ENCODE measurements at places on chromosomes 7 and 10.
A peak's percentile ranks its signal among the peaks of the same experiment; 100 is the strongest.

GRCh38 chr7:68998136-68998535, 600.1 kb upstream of the AUTS2 start:
- DNase-seq: no peak

- DNase-seq: no peak
Measured at GRCh38 chr10:25530306-25530705, 355.5 kb downstream of the GPR158 start.

- no peak for DNase-seq
Measured at GRCh38 chr10:68543004-68543918, 15.9 kb upstream of the SLC25A16 start.

GRCh38 chr10:7305053-7305452, 105.8 kb downstream of the SFMBT2 start:
- DNase-seq: no peak

GRCh38 chr10:3689871-3690510, 95.0 kb downstream of the KLF6 start:
- DNase-seq: no peak

GRCh38 chr7:147276106-147276505, 1159.5 kb downstream of the CNTNAP2 start:
- DNase-seq: no peak

GRCh38 chr10:46012746-46013145, 17.7 kb downstream of the NCOA4 start:
- DNase-seq: no peak

DNA sequence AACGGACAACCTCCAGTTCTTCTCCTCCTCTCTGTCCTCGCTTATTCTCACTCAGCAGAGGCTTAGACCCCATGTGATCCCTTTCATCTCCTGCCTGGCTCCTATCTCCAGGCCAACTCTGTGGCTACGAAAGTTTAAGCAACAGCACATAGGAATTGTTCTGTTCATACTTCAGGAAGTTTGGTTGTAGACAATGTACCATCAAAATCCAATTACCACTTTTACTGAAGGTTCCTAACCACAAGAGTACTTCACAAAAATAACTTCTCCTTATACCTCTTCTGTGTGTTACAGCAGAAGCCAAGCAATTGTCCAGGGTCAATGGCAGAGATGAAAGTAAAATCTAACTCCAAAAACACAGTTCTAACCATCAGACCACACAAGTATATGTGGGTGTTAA, 80.0 kb downstream of the SLC25A13 start:
- DNase-seq: no peak

DNA sequence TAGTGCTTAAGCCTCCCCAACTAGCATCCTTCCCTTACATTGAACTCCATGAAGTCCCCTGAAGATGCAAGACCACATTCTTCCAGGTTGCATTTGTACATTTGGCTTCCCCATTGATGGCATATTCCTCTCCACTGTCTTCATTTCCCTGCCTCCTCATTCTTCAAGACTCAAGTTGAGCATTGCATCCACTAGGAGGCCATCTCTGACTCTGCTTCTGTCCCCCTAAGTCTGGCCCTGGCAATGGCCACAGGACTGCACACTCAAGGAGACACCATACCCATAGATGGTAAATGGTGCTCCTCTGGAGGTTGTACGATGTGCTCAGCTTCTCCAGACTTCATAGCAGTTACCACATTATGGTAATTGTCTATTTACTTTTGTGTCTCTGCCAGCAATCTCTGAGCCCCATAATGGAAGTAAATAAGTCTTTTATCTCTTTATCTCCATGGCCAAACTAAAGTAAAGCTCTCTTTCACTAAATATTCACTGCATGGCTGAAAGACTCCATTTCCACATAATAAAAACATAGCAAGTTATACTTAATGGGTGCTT, 112.6 kb downstream of the PTPRZ1 start:
- DNase-seq: no peak

DNA sequence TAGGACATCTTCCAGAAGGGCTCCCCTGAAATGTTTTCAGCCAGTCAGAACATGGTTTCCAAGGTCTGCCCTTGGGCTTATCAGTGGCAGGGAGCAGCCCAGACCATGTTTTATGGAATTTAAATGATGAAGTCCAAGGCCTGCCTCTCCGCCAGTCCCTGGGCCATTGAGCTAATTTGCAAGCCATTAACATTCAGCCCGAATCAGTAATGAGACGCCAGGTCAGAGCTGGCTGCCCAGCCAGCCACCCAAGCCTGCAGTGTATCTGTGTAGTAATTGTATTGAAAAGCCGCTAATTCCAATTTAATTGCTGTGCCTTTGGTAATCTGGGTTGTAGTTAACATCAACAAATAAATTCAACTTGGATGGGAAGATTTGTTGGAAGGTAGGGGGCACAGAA, 131.4 kb downstream of the PAXIP1 start:
- no peak for DNase-seq

GRCh38 chr10:113100281-113100680, 150.2 kb downstream of the TCF7L2 start:
- no peak for DNase-seq

- no peak for DNase-seq
Measured at GRCh38 chr10:22629126-22629525, 85.3 kb downstream of the PIP4K2A start.

DNA sequence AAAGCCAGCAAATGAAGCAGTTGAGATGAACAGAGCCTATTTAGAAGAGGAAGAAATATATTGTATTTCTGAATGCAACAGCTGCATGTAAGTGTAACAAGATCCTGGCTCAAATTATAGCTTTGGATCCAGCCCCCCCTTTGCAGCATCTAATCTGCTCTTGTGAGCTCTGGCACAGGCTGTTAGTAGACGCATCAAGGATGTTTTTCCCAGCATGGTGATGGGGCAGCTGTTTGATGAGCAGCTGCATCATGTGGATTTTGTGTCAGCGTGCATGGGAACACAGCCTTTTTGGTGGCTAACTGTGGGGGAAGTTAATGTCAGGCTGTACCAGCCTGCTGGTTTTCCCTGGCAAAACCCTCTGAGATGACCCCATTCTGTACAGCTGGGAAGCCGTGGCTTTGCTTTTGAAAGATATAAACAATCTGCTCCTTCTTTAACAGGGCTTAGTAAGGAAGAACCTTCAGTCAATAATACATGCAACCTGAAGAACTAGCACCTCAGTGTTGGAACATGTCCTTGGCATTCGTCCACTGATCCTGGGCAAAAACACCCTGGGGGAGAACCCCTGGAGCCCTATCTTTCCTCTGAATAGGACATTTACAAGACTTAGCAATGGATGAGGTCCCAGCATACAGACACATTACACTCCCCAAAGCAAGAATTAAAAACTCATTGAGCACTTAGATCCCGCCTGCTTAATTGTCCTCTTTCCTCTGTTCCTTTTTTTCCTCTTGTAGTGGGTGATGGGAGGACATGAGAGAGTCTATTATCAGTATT, 70.6 kb downstream of the NPS start:
- no peak for DNase-seq

DNA sequence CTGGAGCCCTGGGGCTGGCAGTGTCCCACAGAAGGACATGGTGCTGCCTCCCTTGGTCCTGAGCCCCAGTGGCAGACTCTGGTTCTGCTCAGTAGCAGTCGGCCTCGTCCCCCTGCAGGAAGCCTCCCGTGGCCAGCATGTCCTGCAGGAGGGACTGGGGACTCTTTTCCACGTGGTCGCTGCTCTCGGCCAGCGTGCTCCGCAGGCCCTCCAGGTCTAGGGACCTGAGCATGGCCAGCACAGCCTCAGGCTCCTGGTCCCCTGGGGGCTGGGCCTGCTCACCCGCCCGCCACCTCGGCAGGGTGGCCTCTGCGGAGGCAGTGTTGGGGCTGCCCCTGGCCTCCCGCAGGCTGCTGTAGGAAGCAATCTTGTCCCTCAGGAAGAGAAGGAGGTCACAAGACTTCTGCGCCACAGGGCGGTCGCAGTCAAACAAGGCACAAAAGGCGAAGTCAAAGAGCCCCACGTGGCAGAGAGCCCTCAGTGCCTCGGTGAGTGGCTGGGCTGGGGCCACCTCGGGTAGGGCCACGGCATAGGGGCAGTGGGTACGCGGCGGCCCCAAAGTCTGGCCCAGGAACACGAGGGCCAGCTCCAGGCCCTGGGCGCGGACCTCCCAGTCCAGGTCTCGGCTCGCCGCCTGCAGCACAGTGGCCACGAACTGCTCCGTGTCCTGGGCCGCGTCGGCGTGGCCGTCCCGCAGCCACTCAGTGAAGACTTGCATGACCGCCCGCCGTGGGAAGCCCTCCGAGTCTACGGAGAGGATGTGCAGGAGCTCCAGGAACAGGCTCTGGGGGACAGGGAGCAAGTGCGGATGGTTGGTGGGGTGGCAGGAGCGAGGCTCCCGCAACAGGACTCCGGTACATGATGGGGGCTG, 17.1 kb downstream of the BRAT1 start:
- DNase-seq: no peak

GRCh38 chr10:102632394-102633111, 11.7 kb upstream of the TRIM8 start:
- no peak for DNase-seq

GRCh38 chr10:117503244-117504205, 39.0 kb upstream of the EMX2 start:
- no peak for DNase-seq

DNA sequence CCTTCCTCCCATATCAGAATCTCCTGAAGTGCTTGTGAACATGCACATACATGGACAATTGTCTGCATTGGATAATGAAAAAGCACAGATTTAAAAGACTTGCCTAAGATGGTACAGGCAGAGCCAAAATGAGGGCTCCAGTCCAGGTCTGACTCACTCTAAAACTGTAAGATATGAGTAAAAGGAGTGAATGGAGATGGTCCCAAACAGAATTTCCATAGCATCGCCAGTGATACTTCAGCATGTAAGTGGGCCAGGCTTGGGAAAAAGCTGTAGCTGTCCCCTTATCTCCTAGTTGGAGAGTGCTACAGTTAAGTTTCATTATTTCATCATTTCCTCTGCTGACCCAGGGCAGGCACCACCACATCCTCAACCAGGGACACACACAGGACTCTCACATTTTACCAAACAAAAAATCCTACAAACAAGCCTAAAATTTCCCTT, 26.4 kb upstream of the IL6 start:
- DNase-seq: no peak

- no peak for DNase-seq
Measured at GRCh38 chr7:93036807-93037206, 81.0 kb downstream of the SAMD9 start.

DNA sequence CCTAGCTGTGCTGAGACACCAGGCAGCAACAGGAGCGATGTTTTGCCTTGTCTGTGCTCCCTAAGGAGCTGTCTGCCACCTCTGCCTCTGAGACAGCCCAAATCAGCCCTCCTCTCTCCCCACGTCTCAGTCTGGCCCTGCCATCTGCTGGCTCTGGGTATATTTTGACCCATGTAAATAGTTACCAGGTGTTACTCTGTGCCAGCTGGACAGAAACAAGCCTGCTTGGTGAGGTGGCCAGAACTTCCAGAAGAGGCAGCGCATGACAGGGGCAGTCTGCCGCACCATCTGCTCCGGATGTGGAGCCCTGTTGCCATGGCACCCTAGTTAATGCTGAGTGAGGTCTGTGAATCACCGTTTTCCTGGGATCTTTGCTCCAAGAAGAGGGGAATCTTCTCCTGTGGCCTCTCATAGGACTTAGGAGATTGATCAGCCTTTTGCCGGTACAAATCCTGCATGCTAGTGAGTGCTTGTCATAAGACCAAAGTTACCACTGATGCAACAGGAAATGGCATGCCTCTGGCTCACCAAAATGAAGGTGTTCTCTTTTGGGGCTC, 31.8 kb downstream of the GSTO2 start:
- DNase-seq: no peak

- DNase-seq: no peak
Measured at GRCh38 chr10:114353383-114353782, 50.9 kb downstream of the AFAP1L2 start.

- peak; percentile 22 for DNase-seq
Measured at GRCh38 chr7:151351967-151352366, 10.4 kb downstream of the NUB1 start.

All from activated T-helper 1 cell treated with anti-CD3 and anti-CD28 coated beads, Interleukin-2, amount 50 U/mL, for 16 hours (primary cell).